ENCODE measurements at places on chromosomes 2 and 18. TPM values are rescaled to one million over a fixed set of nuclear protein-coding genes. Genes with fewer than 3 reads are reported as not detected.

DNA sequence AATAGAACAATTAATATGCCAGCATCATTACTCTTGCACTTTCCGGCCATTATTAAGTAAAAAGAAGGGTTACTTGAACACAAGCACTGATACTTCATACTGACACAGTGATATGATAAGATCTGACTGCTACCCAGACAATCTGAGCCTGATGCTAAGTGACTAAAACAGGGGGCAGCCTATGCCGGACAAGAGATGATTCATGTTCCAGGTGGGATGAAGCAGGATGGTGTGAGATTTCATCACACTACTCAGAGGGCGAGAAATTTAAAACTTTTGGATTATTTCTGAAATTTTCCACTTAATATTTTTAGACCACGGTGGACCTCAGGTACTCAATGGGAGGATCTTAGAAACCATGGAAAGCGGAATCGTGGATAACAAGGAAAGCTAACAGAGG lies 61.7 kb downstream of the LIPG start:
- DNase-seq, result no peak

DNA sequence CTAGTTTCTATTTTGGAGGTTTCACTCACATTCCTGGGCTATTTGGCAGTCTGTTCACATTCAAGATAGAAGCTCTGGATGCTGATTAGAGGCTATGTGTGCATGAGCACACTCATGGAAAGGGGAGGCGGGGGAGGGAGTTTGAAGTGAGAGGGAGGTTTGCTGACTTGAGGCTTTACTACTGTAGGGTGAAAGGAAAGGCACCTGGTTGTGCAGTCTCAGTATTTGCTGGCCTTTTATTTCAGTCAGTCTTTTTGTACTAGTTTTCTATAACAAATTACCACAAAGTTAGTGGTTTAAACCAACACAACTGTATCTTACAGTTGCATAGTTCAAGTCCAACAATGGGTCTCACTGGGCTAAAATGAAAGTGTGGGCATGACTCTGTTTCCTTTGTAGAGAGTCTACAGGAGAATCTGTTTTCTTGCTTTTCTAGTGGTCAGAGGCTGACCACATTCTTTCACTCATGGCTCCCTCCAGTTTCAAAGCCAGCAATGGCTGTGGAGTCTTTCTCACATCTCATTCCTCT lies 47.7 kb upstream of the NR4A2 start:
- DNase-seq, result no peak

BOLL gene
- not detected for total RNA-seq

AGXT gene
- 1.6 TPM for total RNA-seq

TOGARAM2 gene
- total RNA-seq, result 3.5 TPM

Data from mucosa of gallbladder (tissue), 1 donor.